Urinary bladder (tissue), 4 donors: ENCODE measurements at places on chromosomes 1 and 21. TPM values are rescaled to one million over a fixed set of nuclear protein-coding genes. Genes with fewer than 3 reads are reported as not detected.
A peak's percentile ranks its signal among the peaks of the same experiment; 100 is the strongest.

FMN2 gene
- 2.6 TPM for total RNA-seq

- DNase-seq, result no peak
Measured at GRCh38 chr1:25502957-25503356, 40.4 kb upstream of the LDLRAP1 start.

- no peak for DNase-seq
Measured at GRCh38 chr1:41333146-41333784, 28.0 kb upstream of the FOXO6 start.

RAB3B gene
- 1.7 TPM for total RNA-seq

GPR161 gene
- 20.5 TPM for total RNA-seq

GRCh38 chr1:86762336-86762735 is 58.0 kb downstream of the SH3GLB1 start:
- DNase-seq, result no peak

DNA sequence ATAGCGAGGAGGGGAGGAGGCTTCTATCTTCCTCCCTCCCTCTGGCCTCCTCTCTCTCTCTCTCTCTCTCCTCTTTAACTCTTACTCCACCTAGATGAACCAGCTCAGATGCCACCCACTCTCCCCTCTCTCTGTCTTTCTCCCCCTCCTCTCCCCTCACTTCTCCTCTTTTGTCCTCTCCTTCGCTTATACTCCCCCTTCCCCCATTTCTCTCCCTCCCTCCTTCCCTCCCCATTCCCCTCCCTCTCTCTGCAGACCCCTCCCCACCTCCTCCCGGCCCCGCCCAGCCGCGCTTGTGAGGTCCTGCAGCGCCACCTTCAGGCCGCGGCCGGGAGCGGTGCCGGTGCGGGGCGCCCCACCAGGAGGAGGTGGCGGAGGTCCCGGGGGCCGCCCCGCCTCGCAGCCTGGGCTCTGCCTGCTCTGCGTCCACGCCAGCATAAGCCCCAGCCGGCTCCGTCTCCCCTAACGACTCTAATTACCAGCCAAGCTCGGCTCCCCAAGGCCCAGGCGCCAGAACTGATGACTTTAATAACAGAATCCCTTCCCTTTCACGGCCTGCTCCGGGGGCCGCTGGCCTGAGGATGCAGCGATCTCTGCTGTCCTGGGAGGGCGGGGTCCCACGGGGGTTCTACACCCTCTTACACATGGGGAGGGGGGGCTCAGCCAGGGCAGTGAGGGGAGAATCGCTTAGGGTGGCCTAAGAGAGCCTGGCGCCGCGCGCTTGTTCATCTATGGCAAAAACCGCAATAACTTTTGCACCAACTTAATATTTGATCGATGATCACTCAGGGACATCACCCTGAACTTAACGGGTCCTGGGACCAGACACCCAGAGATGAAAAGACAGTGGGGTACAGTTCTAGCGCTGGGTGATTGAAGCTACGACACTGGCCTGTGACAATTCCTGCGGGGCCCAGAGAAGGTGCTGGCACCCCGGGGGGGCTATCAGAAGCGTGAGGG is 637.3 kb downstream of the MATN1 start:
- DNase-seq, result no peak

GRCh38 chr1:15402809-15403450 is 6.8 kb upstream of the EFHD2 start:
- no peak for DNase-seq

GRCh38 chr1:81406292-81406999 is 394.3 kb upstream of the ADGRL2 start:
- DNase-seq, result no peak

NUP133 gene
- total RNA-seq, result 50.2 TPM

DNA sequence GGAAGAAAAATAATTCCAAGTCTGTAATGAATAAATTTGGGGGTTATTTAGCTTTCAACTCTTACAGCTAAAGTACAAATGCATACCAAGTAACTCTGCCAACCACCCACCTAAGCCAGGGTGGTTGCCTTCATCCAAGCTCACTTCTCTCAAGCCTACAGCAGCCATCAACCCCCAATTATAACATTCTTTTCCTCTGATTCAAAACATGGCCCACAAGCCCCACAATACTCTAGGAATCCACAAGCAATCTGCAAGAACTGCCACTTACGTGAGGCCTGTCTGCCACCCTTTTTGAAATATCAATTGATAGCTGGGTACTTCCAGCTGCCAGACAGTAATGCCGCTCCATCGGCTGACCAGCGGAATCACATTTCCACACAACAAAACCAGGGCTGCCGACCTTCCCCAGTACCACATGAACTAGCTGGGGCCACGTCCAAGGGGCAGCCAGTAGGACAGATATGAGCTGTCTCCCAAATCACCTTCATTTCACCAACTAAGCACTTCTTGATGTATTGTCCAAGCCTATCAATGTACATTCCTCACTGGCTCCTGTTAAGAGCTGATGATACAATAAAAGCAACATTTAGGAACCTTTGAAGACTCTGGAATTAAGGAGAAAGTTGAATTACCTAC is 3.2 kb downstream of the LBR start:
- no peak for DNase-seq

DNA sequence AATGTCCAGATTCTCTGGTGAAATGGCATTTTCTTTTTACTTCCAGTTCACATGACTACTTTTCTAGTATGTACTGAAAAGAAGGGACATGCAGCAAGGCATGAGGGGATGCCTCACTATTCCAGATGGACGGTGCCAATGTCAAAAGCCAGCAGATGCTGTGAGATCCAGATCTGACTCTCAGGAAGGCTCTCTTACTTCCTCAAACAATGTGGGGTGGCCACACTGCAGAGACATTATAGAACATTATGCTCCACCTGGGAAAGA is 17.7 kb downstream of the CRYZ start:
- DNase-seq, result no peak

DNA sequence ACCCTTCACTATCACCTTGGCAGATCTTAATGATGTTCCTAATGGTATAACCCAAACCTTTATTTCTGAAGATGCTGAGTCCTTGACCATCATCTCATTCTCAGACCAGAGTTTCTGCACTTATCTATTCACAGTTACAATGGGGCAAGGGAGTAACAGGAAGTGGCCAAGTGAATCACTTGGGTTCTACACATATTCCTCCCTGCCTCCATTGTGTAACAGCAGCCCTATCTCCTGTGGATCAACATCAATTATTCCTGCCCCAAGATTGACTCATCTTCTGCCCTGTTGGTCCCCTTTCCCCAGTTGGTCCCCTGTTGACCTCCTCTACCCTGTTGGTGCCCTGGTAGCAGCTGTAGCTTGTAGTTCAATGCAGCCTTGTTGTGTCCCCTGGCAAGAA is 10.3 kb upstream of the S100A7 start:
- DNase-seq, result no peak

DNA sequence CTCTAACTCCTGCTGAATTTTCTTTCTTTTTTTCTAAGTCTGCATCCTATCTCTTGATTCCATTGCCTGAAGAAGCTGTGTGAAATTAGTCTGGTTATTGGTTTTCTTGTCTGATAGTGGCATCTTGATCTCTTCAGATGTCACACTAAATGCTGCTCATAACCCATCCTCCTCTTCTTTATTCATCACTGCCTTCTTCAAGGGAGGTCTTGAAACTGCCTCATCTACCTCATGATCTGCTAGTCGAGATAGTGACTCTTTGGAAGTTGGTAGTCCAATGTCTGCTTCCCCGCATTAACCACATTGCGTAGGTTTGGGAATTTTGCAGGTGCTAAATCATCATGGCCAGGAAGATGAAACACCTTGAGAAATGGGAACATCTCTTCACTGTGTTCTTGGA is 15.7 kb downstream of the DYRK3 start:
- no peak for DNase-seq

GRCh38 chr1:40650075-40650474 is 15.4 kb downstream of the RIMS3 start:
- DNase-seq, result no peak

- DNase-seq, result no peak
Measured at GRCh38 chr1:115729756-115730155, 38.8 kb downstream of the CASQ2 start.

DNA sequence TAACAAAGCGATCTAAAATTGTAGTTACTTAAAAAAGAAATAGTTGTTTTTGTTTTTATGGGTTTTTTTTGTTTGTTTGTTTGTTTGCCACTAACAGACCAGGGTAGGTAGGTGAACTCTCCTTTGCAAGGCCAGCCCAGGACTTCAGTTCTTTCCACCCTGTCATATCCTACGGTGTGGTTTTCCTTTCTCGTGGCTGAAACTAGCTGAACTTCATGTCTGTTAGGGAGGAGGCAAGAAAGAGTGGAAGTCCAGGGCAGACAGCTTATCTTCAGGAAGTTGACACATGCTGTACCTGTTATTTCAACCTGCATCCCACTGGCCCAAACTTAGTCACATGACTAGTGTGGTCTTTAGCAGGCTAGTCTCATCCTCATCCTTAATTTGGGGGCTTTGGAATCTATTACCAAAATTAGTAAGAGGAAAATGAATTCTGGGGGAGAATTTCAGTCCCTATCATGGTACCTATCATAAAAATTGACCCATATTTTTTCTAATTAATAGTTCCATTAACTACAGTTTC is 62.9 kb upstream of the LRRC7 start:
- DNase-seq, result no peak

UBQLN4 gene
- total RNA-seq, result 13.2 TPM

ATP6V1G3 gene
- not detected for total RNA-seq

DNA sequence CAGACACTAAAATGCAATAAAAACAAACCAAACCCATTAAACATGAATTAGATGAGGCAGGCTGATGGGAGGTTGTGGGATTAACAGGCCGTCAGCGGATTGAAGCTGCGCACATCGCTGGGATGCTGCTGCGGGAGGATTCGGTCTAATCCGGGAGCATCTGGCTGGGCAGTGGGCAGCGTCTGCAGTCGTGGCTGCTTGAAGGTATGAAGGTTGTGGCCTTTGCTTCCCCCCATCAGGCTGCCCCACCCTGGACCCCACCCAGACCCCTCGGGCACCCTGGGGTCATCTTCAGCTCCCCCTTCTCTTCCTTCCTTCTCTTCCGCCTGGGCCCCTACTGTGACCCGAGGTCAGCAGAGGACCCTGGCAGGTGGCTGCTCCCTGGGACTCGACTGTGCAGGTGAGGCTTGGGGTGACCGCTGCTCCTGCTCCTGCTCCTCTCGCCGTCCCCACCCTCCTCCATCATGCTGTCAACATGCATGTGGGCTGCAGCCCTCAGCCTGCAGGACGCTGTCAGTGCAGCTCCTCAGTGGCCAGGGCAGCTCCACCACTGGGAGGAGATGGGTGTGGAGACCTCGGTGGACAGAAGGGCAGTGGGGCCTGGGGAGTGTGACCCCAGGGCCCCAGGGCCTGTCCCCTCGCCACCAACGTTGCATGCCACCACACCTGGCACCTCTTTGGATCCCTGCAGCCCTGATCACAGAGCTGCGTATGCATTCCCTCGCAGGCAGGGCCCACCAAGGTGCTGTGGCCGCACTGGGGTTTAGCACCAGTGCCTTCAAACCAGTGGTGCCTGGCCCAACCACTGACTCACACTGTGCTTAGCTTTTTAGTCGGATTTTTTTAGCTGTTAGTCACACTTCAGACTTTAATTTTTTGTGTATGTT is 112.2 kb upstream of the COL6A1 start:
- DNase-seq, result no peak

DNA sequence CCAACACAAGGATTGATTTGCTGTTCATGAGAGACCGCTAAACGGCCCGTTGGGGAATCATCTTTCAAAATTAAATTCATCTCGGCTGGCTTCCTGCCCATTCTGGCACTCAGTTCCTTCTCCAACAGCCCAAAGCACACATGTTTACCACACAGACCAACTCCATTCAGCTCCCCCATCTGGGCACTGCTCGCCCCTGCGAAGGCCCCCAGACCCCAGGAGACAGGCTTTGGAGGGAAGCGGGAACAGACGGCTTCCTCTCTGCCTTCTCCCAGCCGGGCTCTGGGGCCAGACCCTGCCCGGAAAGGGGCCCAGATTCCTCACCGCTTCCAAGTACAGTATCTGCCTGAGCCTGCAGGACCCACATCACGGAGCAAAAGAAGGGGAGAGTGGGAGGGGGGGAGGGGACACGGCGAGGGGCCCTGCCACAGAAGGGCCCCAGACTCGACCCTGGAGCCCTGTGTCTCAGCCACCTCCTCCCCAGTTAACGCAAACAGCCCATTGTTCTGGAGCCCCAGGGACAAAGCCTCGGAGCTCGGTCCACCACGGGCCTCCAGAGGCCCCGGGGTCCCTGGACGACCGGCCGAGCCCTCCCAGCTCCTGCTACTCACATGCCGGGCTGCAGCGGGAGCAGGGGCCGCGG is 660 bp downstream of the MEGF6 start:
- no peak for DNase-seq

GRCh38 chr21:25307489-25307888 is 299.8 kb downstream of the MRPL39 start:
- no peak for DNase-seq

- DNase-seq, result peak; percentile 59
Measured at GRCh38 chr1:73593364-73593763, 604.6 kb downstream of the LRRIQ3 start.

DNA sequence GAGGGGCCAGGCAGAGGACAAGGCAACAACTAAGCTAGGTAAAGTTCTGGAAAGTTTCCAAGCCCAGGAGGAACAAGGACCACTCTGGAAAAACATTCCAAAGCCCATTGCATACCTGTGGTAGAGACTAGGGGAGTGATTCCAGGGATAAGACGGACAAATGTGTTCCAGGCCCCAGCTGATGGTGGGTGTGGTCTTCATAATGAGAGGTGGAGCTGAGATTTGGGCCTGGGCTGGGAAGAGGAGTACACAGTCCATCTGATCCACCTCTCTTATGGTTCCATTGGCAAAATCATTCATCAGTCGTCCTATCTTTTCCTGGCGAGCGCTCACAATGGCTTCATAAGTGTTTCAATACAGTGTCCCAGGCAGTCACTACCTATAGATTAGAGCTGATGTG is 4.5 kb downstream of the KLHDC7A start:
- DNase-seq, result no peak

- no peak for DNase-seq
Measured at GRCh38 chr1:66676613-66677298, 75.5 kb upstream of the DYNLT5 start.

DNA sequence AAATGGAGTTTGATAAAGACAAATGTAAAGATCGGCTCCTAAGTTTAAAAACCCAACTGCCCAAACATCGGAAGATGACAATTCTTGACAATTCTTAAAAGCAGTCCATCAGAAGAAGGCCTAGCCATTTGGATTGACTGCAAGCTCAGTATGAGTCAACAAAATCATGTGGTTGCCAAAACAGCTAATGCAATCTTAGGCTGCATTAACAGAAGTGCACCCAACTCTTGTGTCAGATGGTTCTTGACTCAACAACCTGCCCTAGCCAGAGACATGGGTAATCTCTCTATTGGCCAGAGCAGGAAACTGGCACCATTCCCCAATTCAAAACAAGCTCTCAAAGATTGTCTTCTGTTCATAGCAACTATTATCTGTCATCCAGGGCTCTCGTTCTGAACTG is 9.9 kb upstream of the NCF2 start:
- no peak for DNase-seq

GRCh38 chr1:229248821-229249817 is 21.8 kb upstream of the RAB4A start:
- DNase-seq, result no peak

PTGER3 gene
- total RNA-seq, result 36.0 TPM

ZNF683 gene
- total RNA-seq, result not detected

SV2A gene
- total RNA-seq, result 5.5 TPM
